T-helper 17 cell (primary cell): ENCODE measurements at places on chromosomes 13 and 19.
A peak's percentile ranks its signal among the peaks of the same experiment; 100 is the strongest.

- peaks cover 15% of the 10 kb centered on the region for H3K4me1 ChIP-seq
- H3K36me3 ChIP-seq = no peaks in the 10 kb centered on the region
- DNase-seq = peak; percentile 30
- H3K27me3 ChIP-seq = no peaks in the 10 kb centered on the region
- no peak overlapping the region for H3K27ac ChIP-seq
Measured at GRCh38 chr19:11578258-11579142, 1.1 kb upstream of the ACP5 start.

DNA sequence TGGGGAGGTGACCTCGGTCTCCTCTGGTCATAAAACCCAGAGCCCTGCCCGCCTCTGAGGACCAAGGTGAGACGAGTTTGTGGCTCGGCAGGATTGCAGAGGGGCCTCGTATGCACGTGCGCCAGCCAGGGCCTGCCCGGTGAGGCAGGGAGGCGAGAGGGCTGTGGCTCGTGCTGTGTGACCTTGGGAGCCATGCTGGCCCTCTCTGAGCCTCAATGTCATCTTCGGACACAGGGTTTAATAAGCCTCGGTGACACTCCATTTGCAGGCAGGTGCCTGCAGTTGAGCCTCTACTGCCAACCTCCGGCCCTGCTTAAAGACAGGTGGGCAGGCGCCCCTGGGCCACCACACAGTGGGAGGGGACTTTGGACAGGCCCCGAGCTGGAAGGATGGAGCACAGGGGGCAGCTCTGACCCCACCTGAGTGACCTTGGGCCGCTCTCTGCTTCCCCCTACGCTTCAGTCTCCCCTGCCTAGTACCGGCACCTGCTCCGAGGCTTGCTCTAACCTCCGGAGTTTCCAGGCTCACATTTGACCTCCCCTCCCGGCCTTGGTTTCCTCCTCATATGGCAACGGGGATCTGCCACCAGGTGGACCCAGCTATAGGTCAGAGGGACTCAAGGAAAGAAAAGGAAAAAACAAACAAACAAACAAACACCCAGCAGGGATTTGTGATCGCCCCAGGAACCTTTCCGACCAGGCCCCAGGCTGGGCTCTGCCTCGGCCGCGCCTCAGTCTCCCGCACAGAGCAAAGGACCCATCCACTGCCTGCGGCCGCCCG is 3.1 kb downstream of the ZBTB7A start:
- peaks cover 23% of the 10 kb centered on the region for H3K4me1 ChIP-seq
- peaks cover 2% of the 10 kb centered on the region for H3K36me3 ChIP-seq
- no peaks in the 10 kb centered on the region for H3K27me3 ChIP-seq
- no peak for DNase-seq

GRCh38 chr19:3586127-3586626 is 899 bp downstream of the GIPC3 start:
- no peaks in the 10 kb centered on the region for H3K4me1 ChIP-seq
- H3K27ac ChIP-seq = no peak overlapping the region
- no peak for DNase-seq
- peak overlapping the region; percentile 28 for H3K4me3 ChIP-seq
- H3K36me3 ChIP-seq = no peaks in the 10 kb centered on the region

DNA sequence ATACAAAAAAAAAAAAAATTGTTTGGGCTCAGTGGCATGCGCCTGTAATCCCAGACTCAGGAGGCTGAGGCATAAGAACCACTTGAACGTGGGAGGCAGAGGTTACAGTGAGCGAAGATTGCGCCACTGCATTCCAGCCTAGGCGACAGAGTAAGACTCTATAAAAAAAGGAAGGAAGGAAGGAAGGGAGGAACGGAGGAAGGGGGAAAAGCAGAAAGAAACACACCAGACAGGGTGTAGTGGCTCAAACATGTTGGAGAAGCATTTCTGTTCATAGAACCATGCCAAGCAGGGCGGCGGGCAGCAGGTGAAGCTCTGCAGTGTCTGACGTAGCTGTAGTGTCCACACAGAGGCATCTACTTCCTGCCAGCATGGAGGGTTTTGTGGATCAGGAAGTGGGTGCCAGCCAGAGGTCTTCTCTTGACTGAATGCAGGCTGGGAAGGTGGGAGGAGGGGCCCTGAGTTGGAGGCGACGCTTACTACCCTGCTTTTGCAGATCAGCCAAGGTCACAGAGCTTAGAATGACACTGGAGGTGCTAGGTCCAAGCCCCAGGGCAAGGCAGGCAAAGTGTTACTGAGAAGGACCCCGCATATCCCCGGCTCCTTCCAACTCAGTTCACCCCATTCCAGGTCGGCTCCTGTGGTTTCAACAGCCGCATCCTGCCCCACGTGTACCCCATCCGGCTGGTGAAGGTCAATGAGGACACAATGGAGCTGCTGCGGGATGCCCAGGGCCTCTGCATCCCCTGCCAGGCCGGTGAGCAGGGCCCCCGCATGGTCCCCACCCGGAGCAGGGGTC is 11.6 kb upstream of the PGLS start:
- no peak overlapping the region for H3K4me3 ChIP-seq
- no peak for DNase-seq
- peak overlapping the region; percentile 80 for H3K27ac ChIP-seq

- no peak overlapping the region for H3K4me3 ChIP-seq
- H3K27me3 ChIP-seq = no peaks in the 10 kb centered on the region
- no peak for DNase-seq
- H3K27ac ChIP-seq = no peak overlapping the region
- no peaks in the 10 kb centered on the region for H3K4me1 ChIP-seq
- no peaks in the 10 kb centered on the region for H3K36me3 ChIP-seq
Measured at GRCh38 chr13:62908321-62908720, 1492.7 kb upstream of the PCDH20 start.

DNA sequence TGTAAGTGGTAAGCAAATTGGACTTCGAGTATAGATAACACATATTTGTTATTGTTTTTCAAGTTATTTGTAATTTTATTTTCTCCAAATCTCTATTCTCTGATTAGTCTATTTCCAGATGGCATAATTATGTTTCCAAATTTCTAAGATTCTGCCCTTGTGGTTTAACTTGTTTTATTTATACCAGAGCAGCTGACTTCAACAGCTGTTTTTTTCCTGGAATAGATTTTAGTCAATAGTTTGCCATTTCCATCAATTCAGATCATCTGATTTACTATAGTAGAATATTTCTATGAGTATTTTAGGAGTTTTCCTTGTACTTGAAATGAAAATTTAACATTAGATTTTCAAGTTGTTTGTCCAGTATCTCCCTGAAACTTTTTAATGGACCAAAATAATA is 848.7 kb upstream of the MIR17HG start:
- no peak overlapping the region for H3K27ac ChIP-seq
- H3K36me3 ChIP-seq = no peaks in the 10 kb centered on the region
- H3K27me3 ChIP-seq = no peaks in the 10 kb centered on the region
- no peak overlapping the region for H3K4me3 ChIP-seq
- DNase-seq = no peak
- H3K4me1 ChIP-seq = no peaks in the 10 kb centered on the region

DNA sequence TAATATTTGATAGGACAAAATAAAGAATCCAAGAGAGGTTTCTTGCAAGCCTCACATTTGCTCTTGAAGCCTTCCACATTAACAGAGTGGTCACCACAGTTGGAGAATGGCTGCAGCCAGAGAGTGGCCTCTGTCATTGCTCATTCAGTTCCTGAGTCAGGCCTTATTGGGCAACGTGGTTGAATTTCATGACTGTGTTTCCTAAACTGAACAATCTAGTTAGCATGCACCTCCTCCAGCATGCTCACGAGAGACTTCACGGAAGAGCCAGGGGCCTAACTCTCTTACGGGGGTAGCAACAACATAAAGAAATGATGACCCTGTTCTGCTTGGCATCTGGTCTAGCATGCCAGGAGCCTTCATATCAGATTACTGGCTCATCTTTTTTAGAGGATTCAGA is 9.6 kb upstream of the UBL3 start:
- H3K36me3 ChIP-seq = peaks cover 2% of the 10 kb centered on the region
- no peak overlapping the region for H3K27ac ChIP-seq
- H3K4me1 ChIP-seq = peaks cover 12% of the 10 kb centered on the region
- H3K27me3 ChIP-seq = peaks cover 17% of the 10 kb centered on the region

GRCh38 chr19:21143854-21144253 is 2.0 kb downstream of the ZNF431 start:
- H3K27ac ChIP-seq = peak overlapping the region; percentile 98
- H3K4me1 ChIP-seq = peaks cover 19% of the 10 kb centered on the region
- DNase-seq = no peak
- peaks cover 5% of the 10 kb centered on the region for H3K36me3 ChIP-seq
- H3K4me3 ChIP-seq = no peak overlapping the region
- no peaks in the 10 kb centered on the region for H3K27me3 ChIP-seq

DNA sequence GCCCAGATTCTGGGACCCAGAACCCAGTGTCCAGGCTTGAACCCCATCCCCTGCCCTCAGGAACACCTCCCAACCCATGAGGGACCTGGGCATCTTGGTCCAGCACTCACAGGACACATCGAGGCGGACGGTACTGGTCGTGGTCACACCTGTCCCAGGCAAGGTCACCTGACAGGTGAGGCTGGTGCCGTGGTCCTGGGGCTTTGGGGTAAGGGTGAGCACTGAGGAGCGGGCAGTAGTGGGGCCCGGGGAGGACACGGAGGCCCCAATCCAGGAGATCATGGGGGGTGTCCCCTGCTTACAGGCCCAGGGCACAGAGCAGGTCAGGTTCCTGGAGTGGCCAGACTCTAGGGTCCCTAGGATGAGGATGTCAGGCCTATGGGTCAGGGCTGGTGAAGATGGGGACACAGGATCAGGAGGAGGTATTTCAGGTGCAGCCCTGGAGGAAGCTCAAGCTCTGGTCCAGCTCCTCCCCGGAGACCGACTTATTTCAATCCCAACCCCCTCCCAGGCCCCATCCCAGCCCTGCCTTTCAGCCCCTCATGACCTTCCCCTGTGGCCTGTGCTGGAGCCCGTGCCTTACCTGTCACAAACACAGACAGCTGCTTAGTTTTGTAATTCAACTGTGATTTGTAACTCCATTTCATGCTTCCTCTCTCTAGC is 772 bp downstream of the SIGLEC8 start:
- no peak overlapping the region for H3K27ac ChIP-seq
- H3K36me3 ChIP-seq = peaks cover 2% of the 10 kb centered on the region
- no peak overlapping the region for H3K4me3 ChIP-seq
- DNase-seq = no peak
- peaks cover 52% of the 10 kb centered on the region for H3K27me3 ChIP-seq
- no peaks in the 10 kb centered on the region for H3K4me1 ChIP-seq

DNA sequence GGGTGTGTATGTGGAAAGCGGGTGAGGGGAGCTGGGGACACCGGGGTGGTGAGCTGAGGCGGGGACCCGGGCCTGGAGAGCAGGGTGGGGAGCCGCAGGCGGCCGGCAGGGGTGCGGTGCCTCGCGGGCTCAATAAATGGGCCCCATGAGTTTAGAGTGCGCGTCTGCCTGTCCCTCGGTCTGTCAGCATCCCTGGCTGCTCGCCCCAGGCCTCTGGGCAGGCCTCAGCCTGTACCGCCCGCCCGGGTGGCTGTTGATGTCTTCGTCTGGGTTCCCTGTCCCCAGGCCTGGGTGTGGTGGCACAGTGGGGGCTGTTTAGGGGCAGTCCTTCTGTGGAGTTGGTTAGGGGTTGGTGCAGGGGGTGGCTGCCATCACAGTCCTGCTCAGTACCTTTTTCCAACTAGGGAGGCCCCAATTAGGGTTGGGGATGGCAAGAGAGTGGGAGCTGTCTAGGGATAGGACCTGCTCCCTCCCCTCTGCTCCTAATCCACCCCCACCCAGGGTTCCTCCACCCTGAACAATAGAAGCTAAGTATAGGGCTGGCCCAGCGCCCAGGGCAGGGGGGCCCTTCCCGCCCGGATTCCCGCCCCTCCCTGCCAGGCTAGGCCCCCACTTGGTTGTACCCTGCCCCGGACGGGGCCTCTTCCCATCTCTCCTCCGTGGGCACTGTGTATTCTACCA is 12.2 kb downstream of the CIC start:
- H3K36me3 ChIP-seq = peaks cover 5% of the 10 kb centered on the region
- no peak overlapping the region for H3K27ac ChIP-seq
- peaks cover 46% of the 10 kb centered on the region for H3K4me1 ChIP-seq
- no peak for DNase-seq
- peak overlapping the region; percentile 98 for H3K4me3 ChIP-seq

GRCh38 chr13:100100115-100100879 is 11.4 kb downstream of the PCCA start:
- H3K36me3 ChIP-seq = peaks cover 5% of the 10 kb centered on the region
- H3K4me3 ChIP-seq = no peak overlapping the region
- H3K27me3 ChIP-seq = no peaks in the 10 kb centered on the region

GRCh38 chr19:35745328-35746086 is at the start of the genes PSENEN and U2AF1L4:
TSS of gene PSENEN (plus strand) at chr19:35745651. CDS start at chr19:35745931, 280 bp downstream.
TSS of gene U2AF1L4 (minus strand) at chr19:35745418. CDS start at chr19:35745391, 27 bp downstream.
- peaks cover 4% of the 10 kb centered on the region for H3K36me3 ChIP-seq
- H3K4me1 ChIP-seq = peaks cover 58% of the 10 kb centered on the region
- DNase-seq = peak; percentile 96
- H3K27me3 ChIP-seq = no peaks in the 10 kb centered on the region
- H3K4me3 ChIP-seq = peak within 1 kb of the TSS; percentile 98
- peak within 1 kb of the TSS; percentile 100 for H3K27ac ChIP-seq

DNA sequence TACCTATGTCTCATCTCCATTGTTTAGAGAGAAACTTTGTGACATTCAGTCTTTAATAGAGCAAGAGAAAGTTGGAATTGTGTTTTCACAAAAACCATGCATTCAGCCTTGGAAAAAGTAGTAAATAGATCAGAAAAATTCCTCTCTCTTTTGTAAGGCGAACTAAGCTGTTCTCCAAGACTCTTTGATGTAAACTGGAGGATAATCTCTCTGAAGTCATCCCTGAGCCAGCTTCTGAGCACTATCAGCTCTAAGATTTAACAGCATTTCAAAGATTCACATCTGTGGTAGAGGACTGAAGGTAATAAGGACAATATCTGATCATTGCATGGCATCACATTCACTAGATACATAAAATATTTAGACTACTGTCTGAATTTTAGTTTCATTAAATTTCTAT is 904.6 kb upstream of the ATXN8OS start:
- H3K27ac ChIP-seq = no peak overlapping the region
- H3K36me3 ChIP-seq = no peaks in the 10 kb centered on the region
- H3K4me1 ChIP-seq = no peaks in the 10 kb centered on the region
- no peak for DNase-seq

DNA sequence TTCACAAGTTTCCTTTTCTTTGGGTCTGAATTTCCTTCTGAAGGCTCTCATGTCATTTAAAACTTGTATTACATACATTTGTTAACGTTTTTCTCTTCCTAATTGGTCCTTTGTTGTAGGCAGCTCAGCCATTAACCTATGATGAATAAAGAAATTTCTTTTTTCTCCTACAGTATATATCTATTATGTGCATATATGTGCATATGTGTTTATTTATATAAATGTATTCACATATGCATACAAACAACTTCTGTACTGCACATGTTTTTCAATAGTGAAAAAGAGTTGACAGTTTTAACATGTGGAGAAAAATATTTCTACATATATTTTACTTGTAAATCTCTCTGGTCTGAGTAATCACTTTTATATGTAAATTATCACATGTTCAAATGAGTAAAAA is 1674.9 kb upstream of the PCDH20 start:
- H3K27ac ChIP-seq = no peak overlapping the region
- no peaks in the 10 kb centered on the region for H3K27me3 ChIP-seq
- no peaks in the 10 kb centered on the region for H3K4me1 ChIP-seq
- DNase-seq = no peak
- no peaks in the 10 kb centered on the region for H3K36me3 ChIP-seq
